ENCODE measurements at places on chromosomes 12 and 14.

DNA sequence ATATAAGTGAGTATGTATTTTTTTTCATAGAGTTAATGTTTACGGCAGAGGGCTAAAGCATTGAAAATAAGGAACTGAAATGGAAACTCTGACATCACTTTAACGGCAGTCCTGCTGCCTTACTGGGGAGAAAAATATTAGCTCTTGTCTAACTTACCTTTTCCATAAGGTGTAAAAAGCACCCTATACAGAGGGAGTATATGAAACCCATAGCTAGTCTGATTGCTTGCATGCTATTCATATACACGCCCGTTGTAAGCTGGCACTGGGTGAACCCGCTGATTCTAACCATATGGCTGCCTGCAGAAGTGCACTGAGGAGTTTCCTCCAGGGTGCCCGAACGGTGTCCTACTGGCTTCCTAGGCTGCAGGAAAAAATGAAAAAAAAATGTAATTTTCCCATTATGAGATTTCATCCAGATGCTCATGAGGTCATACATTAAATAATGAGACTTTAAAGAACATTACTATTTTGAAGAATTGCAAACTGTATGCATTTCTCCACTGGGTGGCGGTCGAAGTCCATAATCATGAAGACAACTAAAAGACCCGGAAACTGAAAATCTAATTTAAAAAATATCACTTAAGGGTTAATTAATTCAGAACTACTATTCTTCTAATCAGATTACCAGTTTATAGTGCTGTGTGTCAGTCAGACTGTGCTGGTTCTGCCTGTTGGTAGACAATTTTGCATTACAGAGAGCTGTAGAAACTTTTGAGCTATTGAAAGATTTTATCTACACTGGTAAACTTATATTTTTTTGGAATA, 144.7 kb downstream of the ALX1 start:
- DNase-seq, result no peak

DNA sequence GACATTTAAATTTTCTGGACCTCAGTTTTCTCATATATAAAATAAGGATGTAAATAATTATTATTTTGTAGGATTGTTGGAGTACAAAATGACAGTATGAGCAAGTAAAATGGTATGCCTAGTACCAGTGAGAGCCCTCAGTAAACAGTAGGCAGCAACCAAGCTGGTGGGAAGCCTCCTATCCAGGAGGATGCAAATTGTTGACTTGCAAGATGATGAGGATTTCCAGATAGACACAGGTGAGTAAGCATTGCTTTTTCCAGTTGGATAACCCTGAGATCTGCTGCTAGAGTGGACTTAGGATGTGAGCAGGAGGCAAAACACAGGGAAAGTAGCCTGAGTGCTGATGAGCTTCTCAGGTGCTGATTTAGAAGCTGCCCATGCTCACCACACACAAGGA, 28.2 kb upstream of the AMIGO2 start:
- DNase-seq, result no peak

GRCh38 chr12:16349131-16349460, 1.7 kb downstream of the MGST1 start:
- DNase-seq, result peak; percentile 58

- DNase-seq, result no peak
Observed at GRCh38 chr12:98968896-98969295, 323.8 kb downstream of the APAF1 start.

- DNase-seq, result peak; percentile 75
Observed at GRCh38 chr12:119208626-119209061, 29.9 kb downstream of the HSPB8 start.
